ENCODE measurements at places on chromosomes 12 and 14. TPM values are rescaled to one million over a fixed set of nuclear protein-coding genes. Genes with fewer than 3 reads are reported as not detected.
A peak's percentile ranks its signal among the peaks of the same experiment; 100 is the strongest.

Gene PLXNC1
- 22.8 TPM for total RNA-seq

- no peak for DNase-seq
Measured at GRCh38 chr14:51527073-51527472, 124.6 kb upstream of the FRMD6 start.

Gene OR6C3
- total RNA-seq = not detected

Gene SDS
- total RNA-seq = 0.31 TPM

- no peak for DNase-seq
Measured at GRCh38 chr14:63288853-63289252, 29.9 kb downstream of the GPHB5 start.

Gene ACSM4
- not detected for total RNA-seq

Gene PLD4
- total RNA-seq = 7.0 TPM

Gene TMEM52B
- 0.45 TPM for total RNA-seq

Gene AGAP2
- 4.0 TPM for total RNA-seq

GRCh38 chr12:118850244-118850825 is 131.0 kb upstream of the SRRM4 start:
- DNase-seq = no peak

Gene AHNAK2
- 77.7 TPM for total RNA-seq

GRCh38 chr12:94535510-94535921 is 75.8 kb upstream of the CEP83 start:
- no peak for DNase-seq

Gene FLRT2
- total RNA-seq = 205 TPM

Gene NGB
- total RNA-seq = not detected

DNA sequence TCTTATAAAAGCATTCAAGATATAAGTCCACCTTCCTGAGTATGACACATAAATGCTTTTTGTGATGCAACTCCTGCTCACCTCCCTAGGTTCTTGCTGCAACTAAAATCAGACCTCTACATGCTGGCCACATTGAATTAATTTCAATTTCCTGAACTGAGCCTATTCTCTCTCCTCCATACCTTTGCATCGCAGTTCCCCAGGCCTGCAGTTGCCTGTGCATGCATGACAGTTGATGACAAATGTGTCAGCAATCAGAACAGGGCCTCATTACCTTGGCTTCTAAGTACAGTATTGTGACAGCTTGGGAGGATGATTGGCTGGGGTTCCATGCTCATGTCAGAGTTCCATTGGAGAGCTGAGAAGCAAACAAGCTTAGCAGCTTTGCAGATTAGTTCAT is 3.9 kb upstream of the TM7SF3 start:
- DNase-seq = no peak

Gene DHH
- total RNA-seq = 54.5 TPM

GRCh38 chr12:52909331-52909730 is 4.5 kb upstream of the KRT8 start:
- no peak for DNase-seq

Gene TMEM229B
- total RNA-seq = 2.9 TPM

GRCh38 chr12:108572166-108572790 is 9.9 kb downstream of the ISCU start:
- no peak for DNase-seq

GRCh38 chr12:68768431-68768939 is 22.5 kb downstream of the SLC35E3 start:
- no peak for DNase-seq

DNA sequence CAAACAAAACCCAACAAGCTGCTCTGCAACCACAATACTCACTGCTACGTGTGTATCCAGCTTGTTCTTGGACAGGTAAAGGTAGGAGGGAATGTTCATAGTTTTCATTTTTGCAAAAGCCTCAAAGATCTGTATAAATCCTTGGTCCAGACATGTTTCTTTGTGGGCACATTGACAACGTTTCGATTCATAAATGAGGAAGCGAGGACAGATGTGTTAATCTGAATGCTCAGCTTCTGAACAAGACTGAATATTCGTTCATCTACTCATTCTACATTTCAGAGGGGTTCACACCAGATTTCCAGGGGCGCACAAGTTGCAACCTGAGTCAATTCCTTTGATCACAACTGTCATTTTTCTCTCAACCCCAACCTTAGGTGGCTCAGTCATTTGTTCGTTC is 134.4 kb downstream of the LLPH start:
- no peak for DNase-seq

- DNase-seq = no peak
Measured at GRCh38 chr12:60830381-60830780, 1234.6 kb downstream of the SLC16A7 start.

- DNase-seq = no peak
Measured at GRCh38 chr12:98002887-98003493, 512.4 kb upstream of the TMPO start.

DNA sequence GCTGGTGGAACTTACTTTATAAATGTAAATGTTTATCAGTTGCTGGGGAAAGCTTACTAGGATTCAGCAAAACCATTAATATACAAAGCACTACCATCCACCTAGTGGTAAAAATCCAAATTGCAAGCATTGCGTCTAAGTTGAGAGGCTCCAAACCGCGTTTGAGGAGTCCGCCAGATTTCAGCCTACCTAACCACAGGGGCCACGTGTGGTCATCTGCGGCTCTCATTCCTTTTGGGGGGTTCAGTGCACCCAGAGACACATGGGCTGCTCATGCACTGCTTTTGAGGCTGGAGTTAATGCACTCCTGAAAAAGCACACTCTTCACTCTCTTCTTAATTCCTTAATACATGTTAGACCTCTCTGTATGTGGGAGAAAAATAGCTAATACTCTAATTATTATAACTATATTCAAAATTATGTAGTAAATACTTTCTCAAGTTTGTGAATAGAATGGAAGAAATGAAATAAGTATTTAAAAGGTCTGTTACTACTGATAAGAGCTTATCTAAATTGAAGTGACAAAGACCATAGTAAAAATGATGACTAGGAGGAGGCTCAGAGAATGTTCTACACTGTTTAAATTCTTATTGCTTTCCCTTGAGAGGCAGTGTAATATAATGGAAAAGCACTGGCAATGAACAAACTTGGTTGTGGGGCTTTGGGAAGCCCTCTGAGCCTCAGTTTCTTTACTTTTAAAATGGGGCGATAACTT is 41.4 kb upstream of the MANSC4 start:
- no peak for DNase-seq

DNA sequence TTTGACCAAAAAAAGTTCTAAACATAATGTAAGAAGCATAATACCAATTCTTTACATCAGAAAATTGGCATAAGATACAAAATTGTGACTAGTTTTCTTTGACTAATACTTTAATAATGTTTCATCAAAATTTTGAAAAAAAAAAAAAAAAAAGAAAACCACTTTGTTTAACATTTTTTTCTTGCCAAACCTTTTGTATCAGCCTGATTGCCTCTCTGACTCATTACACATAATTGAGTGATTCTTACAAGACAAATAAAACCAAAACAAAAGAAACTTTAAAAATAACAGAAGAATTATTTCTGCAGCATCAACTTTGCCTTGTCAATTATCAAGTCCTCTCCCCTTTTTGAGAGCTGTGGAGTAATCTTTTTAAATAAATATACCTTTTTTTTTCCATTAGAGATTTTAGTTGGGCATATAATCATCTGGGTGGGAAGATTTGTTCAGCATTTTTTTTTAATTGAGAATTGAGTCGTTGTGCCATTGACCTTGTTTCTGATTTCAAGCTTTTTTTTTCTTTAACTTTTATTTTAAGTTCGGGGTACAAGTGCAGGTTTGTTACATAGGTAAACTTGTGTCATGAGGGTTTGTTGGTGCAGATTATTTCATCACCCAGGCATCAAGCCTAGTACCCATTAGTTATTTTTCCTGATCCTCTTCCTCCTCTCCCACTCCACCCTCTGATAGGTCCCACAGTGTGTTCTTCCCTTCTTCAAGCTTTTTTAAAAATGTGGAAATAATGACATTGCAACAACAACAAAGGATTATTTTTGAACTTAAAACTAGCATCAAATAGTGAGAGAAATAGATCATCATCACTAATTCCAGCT is 45.8 kb upstream of the HMGA2 start:
- DNase-seq = no peak

GRCh38 chr12:104866291-104866690 is 91.8 kb downstream of the SLC41A2 start:
- DNase-seq = no peak

DNA sequence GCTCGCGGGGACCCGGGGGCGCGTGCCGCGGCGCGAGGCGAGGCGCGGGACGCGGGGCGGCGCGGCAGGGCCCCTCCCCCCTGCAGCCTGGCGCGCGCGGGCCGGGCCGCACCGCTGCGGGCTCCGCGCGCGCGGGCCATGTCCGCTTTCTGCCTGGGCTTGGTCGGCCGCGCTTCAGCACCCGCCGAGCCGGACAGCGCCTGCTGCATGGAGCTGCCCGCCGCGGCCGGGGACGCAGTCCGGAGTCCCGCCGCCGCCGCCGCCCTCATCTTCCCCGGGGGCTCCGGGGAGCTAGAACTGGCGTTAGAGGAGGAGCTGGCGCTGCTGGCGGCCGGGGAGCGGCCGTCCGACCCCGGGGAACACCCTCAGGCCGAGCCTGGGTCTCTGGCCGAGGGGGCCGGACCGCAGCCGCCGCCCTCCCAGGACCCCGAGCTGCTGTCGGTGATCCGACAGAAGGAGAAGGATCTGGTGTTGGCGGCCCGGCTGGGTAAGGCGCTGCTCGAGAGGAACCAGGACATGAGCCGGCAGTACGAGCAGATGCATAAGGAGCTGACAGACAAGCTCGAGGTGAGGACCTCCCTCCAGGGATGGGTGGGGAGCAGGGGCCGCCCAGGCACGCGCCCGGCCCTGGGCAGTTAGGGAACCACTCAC is 820 bp downstream of the BICDL1 start:
- DNase-seq = peak; percentile 86

Gene CYP46A1
- total RNA-seq = 2.5 TPM

DNA sequence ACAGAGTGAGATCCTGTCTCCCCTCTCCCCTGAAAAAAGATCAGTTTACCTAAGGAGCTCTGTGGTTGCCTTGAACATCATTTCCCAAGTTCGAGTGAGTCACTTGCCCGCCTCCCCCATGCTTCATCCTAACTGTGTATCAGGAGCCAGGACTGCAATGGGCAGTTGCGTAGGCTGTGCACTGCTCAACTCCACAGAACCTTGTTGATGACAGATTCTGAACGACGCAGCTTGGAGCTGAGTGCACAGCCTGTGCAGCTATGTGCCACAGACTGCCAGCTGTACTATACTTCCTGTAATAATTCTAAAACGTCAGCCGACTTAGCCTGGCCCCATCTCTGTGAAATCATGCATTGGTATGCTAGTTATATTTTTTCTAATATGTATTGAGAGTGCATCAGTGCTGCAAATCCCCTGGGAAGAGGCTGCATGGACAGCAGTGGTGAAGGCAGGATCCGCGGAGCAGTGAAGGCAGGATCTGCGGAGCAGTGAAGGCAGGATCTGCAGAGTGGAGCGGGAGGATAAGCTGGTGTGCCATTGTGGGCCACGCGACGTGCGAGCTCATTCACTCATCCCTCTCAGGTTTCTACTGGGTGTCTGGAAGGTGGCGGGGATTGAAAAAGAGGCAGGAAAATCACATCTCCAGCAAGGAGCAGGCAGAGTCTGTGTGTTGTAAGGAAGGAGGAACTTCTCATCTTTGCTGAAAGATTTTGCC is 80.8 kb downstream of the GALNT9 start:
- DNase-seq = no peak

- peak; percentile 30 for DNase-seq
Measured at GRCh38 chr12:109112720-109113465, 3.5 kb upstream of the ACACB start.

- DNase-seq = no peak
Measured at GRCh38 chr12:20434996-20435395, 66.7 kb downstream of the PDE3A start.

DNA sequence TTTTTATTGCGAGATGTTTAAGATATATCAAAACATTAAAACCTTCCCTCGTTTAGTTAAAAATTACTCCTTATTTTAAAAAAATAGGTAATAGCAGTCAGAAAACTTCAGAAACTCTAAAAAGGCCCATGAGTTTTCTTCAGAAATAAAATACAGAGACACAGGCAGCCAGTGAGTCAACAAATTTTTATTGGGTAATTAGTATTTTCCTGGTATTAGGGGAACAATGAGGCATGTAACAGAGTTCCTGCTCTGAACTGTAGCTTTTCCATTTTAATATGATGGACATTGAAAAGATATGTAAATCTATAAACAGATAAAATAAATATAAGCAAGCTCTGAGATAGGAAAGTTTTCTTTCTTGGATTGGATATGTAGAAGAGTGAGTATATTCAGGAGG is 399 bp upstream of the ZNF705A start:
- DNase-seq = no peak

DNA sequence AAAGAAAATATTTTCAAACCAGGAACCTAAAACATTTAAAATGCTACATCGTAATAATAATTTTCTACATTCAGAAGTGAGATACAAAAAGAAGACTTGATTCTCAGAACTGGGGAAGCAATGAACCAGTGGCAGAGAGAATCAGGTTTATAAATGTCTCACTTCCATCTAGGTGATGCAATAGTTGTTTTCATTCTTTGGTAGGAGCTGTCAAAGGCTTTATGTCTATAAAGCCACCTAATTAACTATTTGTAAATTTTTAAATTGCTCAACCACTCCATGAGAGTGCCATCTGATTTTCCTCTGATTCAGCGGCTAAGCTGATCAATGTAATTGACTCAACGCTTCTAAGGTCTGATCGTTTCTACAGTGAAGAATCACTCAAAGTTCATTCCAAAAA is 66.1 kb downstream of the ARMH4 start:
- no peak for DNase-seq

GRCh38 chr12:115667116-115667515 is 610.4 kb downstream of the MED13L start:
- no peak for DNase-seq

DNA sequence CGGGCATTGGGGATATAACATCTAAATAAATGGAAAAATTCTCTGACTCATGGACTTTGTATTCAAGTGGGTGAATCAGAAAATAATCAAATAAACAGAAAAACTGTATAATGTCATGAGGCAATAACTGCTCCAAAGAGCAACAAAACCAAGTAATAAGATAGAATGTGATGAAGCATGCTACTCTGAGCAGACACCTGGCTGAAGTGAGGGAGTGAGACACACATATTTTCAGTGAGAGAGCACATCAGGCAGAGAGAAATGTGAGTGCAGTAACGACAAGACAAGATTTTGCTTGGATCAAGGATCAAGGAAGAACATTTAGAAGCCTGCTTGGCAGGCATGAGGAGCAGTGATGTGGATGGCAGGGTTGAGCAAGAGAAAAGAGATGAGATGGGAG is 75.8 kb upstream of the CCDC91 start:
- DNase-seq = no peak

All from sciatic nerve (tissue), 2 donors.